ENCODE measurements at places on chromosomes 11 and 22.

DNA sequence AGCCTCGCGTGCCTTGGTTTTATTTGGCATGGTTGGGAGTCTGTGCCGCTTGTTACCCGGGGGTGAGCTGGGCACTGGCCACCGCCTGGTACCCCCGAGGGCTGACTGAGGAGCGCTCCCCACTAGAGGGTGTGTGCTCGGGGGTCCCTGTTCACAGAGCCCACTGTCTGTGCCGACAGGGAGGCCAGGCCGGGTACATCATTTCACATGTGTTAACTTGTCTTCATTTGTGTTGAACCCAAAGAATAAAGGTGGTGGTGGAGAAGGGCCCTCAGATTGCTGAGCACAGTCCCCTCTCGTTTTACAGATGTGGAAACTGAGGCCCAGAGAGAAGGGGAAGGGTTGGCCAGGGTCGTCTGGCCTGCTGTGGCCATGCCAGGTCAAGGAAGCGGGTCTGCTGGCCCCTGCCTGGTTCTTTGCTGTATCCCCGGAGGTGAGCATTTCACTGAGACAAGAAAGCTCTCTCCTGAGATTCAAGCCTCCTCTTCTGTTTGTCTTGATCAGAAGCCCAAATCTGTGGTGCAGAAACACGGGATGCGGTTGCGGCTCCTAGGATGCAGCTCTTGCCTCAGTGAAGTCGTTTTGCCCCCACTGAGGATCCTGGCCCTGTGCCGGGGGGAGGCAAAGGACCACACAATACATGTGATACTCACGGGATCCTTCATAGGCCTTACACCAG is 60.8 kb downstream of the FBLN1 start:
- DNase-seq, result no peak

DNA sequence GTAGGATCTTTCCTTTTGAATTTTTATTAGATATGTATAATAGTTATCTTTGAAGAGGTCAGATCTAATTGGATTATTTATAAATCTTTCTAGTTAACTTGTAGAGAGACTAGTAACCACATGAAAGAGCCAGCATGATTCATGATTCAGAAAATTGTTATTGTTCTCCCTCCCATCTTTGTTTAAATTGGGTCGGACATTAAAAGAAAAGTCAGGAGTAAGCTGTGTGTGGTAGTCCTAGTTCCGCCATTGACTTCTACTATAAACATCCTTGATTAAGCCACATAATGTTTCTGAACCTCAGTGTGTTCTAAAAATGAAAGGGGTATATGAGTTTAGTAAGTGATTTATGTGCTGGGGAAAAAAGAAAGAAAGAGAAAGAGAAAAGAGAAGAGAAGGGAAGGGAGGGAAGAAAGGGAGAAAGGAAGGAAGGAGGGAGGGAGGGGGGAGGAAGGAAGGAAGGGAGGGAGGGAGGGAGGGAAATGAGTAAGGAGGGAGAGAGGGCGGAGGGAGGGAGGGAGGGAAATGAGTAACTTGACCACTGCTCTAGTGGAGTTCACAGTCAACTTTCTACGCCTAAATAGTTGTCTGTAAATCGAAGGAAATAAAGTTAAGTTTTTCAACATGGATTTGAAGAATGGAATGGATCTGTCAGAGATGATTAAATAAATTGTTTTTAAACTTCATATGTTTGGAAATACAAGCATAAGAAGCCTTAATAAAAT is 32.9 kb downstream of the SIK2 start:
- DNase-seq, result no peak

- DNase-seq, result no peak
Measured at GRCh38 chr11:118878163-118878563, 5.5 kb upstream of the CXCR5 start.

- no peak for DNase-seq
Measured at GRCh38 chr22:20219667-20220628, 48.2 kb downstream of the RTN4R start.

- DNase-seq, result no peak
Measured at GRCh38 chr11:102004220-102004619, 43.0 kb upstream of the CFAP300 start.

DNA sequence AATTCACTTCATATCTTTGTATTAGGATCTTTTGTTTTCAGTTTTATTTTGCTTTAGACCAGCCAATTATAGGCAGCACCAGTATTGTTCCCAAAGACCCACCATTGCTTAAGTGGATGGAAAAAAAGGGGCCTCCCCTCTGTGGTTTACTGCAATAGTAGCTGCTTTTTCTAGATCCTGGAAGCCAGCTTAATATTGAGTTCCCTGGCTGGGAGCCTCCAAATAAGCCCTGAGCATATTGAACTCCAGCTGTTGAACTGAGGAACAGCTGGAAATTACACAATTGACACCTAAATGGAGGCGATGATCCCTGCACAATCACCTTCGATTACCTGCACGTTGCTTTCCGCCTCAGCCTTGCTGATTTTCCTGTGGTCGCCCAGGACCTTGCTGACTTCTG is 576.0 kb downstream of the SOX6 start:
- DNase-seq, result no peak

GRCh38 chr22:39416319-39416718 is 16.7 kb downstream of the TAB1 start:
- DNase-seq, result no peak

GRCh38 chr11:6443269-6444003 is 2.6 kb upstream of the HPX start:
- DNase-seq, result peak; percentile 7

DNA sequence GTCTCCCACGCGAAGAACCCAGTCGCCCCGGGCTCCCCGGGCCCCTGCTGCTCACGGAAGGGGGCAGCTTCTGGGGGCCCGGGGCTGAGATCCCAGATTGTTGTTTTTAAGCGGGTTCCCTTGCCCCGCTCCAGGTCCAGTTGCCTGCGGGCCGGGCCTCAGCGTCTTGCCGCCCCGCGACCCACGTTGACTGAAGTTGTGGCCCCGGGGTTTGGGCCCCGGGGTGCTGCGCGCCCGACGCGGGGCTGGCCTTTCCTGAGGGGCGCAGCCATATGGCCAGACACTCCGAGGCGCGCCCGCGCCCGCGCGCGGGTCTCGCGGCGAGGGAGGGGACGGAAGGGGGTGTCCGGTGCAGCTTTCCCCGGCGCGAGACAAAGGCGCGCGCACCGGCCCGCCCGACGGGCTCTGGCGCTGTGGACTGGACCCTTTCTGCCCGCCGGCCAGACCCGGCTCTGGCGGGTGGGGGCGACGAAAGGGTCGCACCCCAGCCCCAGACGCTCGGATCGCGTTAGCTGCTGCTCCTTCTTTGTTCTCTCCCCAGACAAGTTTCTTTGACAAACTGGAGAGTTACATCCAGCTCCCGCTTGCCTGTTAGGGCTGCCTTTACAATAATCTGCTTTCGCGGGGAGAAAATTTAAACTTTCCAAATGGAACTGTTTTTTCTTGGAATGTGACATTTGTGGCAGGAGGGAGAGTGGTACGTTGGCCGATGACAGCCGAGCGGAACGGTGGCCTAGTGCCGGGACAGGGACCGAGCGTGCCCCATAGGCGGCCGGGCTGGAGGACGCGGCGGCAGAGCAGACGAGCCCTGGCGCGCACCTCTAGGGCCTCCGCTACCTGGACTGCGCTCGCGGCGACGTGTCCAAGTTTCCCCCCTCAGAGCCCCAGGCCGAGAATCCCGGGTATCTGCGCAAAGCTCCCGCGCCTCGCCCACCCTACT is 716 bp downstream of the AMOTL1 start:
- no peak for DNase-seq

DNA sequence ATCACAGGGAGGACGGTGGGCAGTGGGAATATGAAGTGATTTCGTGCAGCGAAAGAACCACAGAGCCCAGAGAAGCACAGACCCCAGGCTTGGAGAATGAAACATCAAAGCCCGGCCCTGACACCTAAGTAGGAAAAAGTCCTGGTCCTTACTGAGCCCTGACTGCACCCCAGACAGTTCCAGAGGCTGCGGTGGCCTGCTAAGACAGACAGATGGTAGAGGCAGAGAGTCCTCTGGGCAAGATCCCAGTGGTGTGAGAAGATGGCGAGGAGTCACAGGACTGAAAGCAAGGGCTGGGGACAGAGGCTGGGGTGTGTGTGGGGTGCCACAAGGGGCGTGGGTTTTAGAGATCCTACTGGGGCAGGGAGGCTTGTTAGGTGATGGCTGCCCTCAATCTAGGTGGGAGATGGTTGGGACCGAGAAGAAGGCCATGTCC is 3.7 kb downstream of the CBX6 start:
- DNase-seq, result no peak

DNA sequence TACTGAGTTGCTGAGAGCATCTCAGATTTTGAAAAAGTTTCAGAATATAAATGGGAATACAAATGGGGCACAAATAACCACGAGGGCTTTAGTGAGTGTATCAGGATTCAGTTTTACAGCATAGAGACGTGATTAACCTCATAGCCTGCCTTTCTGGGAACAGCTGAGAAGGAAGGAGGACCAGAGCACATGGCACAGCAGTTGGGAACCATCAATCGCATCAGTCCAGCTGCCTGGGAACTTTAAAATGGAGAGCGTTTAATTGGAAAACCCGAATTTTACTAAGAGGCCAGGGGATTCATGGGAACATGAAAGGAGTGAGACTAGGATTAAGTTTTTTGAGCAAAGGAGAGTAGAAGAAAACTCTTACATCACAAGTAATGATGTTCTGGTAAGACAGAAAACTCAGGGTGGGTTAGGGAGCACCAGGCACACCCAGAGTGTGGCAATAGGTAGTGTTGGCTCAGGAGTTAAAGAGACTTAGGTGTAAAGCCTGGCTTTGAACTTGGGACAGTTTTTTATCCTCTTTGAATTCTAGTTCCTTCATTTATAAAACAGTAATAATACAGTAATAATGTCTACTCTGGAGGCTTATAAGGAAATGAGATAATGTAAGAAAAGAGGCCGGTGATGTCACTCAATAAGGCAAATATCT is 40.2 kb downstream of the FZD4 start:
- no peak for DNase-seq

DNA sequence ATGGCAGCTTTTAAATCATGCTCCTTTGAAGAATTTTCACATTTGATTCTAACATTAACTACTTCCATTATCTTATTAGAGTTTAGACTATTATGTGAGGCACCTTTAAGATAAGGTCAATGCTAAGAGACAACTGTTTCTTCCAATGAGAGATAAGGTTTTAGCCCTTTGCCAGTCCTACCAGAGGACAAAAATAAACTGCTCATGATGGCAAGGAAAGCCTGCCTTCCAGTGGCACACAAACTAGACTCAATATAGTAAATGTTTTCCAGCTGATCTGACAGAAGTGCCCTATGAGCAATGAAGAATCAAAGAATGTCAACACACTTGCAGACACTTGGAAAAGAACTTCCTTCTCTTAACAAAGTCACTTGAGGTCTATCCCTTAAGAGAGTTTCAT is 1152.4 kb upstream of the CCDC90B start:
- DNase-seq, result no peak

DNA sequence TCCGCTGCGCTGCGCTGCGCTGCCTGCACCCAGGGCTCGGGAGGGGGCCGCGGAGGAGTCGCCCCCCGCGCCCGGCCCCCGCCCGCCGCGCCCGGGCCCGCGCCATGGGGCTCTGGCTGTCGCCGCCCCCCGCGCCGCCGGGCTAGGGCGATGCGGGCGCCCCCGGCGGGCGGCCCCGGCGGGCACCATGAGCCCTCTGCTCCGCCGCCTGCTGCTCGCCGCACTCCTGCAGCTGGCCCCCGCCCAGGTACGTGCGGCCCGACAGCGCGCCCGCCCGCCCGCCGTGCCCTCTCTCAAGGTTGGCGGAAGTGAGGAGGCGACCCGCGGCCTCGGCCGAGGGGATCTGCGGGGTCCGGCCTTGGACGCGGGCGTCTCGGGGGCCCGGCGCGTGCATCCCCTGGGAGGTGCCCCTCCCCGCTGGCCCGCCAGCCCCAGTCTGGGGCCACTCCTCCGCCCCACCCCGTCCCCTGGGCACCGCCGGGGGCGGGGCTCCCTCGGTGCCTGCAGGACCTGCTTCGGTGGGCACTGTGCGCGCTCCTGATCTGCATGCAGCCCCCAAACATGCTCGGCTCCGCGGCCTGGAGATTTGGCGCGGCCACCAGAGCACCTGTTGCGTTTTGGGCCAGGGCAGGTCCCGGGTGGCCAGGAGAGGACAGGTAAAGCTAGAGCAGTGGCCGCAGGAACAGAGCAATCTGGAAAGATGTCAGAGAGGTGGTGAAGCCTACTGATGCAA is 429 bp downstream of the VEGFB start:
- no peak for DNase-seq

DNA sequence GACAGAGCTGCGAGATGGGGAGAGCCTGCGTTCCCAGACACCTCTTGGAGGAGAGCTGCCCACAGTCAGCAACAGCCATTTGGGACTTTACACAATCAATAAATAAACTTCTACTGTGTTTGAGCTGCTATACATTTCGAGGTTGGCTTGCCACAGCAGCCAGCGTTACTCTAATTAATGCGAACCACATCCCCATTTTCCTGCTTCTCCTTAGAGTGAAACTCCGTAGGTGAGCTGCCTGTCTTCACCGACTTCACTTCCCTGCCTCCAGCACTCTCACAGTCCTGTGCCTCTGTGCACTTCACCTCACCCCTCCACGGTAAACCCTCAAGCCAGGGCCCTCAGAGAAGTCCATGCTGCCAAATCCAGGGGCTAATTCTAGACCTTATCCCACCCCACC is 5.9 kb upstream of the SLC22A12 start:
- DNase-seq, result no peak

GRCh38 chr11:22520521-22520920 is 105.1 kb downstream of the FANCF start:
- DNase-seq, result no peak

DNA sequence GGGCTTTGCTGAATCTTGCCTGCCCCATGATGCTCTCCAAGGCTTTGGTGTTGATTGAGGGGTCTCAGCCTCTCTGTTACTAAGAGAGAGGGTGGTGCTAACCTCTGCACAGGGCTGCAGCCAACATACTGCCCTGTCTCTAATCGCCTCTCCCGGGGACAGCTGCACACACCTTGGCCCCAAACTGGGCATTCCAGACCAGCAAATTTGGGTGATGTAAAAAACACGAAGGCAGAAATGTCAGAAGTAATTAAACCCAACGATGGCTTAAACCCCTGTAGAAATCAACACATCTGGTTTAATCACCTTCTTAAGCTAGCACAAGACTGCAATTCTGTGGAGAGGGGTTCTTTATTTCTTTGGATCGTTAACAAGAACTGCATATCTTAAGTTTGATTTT is 116.5 kb downstream of the FEZ1 start:
- DNase-seq, result no peak

GRCh38 chr22:49900441-49901230 is 17.6 kb downstream of the ALG12 start:
- DNase-seq, result no peak
